ENCODE measurements at places on chromosomes 2 and 18.

DNA sequence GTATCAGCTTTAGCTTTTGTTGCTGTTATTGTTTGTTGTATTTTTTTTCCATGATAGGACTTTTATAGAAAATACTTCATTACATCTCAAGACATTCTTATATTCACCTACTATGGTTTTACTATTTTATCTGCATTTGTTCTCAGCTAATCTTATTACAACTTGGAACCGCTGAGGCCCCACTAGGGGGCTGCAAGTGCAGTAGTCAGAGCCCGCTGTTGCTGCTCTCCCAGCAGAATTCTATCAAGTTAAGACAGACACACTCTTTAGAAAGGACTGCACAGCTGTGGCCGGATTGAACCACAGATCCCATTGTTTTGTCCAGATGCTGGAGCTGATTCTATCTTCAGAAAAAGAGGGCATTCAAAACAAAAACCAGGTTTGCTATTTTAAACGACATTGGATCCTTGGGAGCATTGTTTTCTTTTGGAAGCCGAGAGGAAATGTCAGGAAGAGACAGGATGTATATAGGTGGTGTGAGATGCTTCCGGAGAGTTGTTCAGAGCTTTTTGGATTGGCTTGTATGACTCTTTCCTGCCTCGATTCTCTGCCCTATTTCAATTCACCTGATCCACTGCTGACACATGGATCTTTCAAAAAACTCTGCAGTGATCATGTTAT lies 105.7 kb upstream of the GAREM1 start:
- ATAC-seq, result no peak

DNA sequence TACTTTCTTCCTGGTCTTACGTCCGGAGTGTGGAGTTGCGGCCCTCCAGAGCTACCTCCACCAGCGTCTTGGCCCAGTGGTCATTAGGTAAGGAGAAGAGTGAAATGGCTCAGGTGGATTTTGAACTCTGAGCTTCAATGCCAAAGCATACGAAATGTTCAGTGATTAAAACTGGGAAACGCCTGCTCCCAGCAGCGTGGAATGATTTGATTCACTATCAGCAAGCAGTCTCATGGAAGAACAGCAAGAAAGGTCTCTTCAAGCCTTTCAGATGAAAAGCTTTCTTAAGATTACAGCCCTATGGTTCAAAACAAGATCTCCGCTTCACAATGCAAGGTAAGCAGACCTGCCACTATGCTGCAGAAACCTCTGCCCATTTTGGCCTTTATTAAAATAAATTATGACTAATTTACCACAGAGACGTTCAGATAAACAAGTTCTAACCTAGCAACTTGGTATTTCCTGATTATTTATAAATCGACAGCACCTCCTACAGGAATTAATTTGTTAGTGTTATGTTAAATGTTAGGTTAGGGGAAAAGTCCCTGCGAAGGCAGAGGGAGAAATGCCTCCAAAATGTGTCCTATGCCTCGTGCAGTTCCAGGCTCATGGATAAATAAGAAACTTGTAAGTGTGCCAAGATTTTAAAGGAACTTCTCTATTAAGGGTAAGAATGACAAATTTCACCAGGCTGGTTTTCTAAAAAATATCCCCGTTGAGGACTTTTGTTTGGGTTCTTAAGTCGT lies 10.1 kb downstream of the SP9 start:
- no peak for ATAC-seq

DNA sequence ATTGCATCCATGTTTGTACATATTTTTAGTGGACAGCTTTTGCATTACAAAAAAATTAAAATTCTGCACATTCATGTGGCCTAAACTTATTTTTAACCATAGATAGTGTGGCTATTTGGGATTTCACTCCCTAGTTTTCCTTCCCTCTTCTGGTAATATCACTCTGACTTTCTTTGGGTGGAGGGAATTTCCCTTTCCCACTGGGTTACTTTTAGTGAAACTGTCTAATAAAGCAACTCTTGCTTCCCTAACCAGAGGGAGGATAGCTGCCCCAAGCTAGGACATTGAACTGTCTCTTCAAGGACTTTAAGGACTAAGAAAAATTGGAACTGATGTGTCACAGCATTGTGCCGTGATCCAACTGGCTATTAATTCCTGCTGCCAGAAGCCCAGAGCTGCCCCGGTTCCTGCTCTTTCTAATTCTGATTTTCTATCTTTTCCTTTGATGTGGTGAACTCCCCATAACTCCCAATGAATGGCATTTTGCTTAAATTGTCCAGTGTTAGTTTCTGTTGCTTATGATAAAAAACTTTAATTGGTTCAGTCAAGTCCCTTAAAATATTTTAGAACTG lies 20.0 kb upstream of the EFR3B start:
- no peak for ATAC-seq

GRCh38 chr2:46350029-46350689 lies 53.0 kb downstream of the EPAS1 start:
- no peak for ATAC-seq

DNA sequence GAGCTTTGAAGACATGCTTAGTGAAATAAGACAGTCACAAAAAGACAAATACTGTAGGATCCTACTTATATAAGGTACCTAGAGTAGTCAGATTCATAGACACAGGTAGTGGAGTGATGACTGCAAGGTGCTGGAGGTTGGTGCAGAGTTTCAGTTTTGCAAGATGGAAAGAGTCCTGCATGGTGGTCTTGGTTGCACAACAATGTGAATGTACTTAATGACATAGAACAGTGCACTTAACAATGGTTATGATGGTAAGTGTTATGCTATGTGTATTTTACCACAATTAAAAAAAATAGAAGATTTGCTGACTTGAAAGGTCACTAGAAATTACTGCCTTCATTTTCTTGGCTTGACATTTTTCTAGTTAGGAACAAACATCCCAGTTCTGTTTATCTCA lies 9.5 kb downstream of the CERS6 start:
- ATAC-seq, result no peak

DNA sequence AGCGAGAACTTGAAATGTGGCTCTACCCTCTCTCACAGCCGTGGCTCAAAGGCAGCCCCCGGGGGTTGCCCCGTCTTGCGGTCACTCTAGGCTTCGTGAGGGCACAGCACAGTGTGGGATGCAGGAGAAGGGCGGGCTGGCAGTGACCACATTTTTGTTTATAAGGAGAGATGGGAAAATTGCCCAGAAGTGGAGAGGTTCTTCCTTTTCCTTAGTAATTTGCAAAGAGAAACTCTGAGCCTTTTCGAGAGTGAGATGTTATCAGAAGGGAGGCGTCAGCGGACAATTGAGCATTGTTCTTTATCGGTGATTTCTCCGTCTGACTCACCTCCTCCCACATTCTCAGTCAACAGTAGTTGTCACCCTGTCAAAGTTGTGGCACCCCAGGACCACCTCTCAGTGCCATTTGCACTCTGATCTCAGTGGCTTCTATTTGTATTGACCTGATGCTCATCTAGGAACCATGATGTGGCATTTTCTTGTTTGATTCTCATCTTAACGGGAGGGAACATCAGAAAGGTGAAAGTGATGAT lies 89.6 kb downstream of the ACAA2 start:
- no peak for ATAC-seq
